Fibroblast of upper back skin (primary cell): ENCODE measurements at places on chromosomes 13 and 19.

GRCh38 chr13:94330552-94331071 is 148.9 kb downstream of the DCT start:
- DNase-seq = no peak

DNA sequence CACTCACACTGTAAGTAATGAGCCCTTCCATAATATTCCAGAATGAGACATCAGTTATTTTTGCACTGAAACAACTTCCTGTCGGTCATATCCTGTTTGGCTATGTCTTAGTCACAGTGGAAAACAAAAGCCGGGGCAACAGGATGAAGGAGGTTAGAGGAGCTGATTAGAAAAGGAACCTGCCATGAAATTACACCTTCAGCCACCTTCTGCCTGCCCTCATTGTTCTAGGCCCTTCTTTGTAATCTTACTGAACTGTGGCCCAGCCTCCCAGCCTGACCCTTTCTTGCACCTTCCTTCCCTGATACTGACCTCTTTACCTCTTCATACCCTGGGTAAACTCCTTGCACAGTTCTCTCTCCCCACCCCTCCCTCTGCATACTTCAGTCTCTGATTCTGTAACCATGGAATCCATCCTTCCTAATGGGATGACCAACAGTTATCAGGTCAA is 67.3 kb downstream of the DOCK9 start:
- peak; percentile 52 for DNase-seq

DNA sequence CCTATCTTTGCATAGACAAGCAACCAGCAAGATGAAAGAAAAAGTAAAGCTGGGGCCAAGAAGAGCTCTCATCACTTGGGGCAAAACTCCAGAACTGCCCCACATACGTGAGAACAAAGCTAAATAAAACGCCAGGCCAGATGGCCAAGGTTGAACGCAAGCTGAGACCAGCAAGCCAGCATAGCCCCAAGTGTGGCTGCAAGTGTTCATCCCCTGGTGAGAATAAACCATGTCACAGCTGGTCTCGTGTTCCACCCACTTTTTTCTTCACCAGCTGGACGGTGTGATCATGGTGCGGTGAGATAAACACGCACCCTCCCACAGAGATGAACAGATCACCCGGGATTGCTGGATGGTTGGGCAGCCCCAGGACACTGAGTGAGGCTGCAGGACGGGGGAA is 109.6 kb upstream of the CACNA1A start:
- DNase-seq = no peak

DNA sequence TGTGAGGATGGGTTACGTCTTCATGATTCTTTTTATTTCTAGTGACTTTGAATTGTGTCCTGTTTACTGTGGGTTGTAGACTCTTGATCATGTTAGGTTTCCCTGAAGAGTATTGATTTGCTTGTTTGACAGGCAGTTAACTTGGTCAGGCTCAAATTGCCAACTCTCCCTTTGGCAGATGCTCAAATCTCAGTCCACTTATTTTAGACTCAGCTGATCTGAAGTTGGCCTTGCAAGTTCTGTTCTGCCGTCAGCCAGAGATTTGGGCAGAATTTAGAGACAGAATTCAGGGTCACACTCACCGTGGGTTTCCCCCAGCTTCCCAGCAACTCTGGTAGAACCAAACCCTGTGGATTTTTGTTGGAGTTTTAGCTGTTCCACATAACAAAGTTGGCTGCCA is 71.6 kb upstream of the TEX29 start:
- DNase-seq = no peak

- peak; percentile 88 for DNase-seq
Observed at GRCh38 chr13:83449668-83450395, 432.4 kb downstream of the SLITRK1 start.

- peak; percentile 90 for DNase-seq
Observed at GRCh38 chr19:49987159-49987698, 26.3 kb upstream of the SIGLEC11 start.

DNA sequence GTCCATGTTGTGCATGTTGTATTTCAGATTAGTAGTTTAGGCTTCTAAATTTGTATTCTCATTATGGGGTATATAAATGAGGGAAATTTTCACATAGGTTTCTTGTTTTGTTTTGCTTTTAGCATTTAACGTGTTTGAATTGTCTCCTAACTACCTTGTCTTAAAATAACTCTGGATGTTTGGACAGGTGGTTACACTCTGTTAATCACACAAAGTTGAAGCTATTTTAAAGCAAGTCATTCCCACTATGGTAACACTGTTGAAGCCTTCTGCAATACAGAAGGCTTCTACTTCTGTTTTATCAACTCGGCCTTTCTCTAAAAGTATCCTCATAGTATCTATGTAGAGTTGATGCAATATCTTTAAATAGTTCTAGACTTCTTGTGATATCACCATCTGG is 245.3 kb upstream of the HTR2A start:
- DNase-seq = no peak

DNA sequence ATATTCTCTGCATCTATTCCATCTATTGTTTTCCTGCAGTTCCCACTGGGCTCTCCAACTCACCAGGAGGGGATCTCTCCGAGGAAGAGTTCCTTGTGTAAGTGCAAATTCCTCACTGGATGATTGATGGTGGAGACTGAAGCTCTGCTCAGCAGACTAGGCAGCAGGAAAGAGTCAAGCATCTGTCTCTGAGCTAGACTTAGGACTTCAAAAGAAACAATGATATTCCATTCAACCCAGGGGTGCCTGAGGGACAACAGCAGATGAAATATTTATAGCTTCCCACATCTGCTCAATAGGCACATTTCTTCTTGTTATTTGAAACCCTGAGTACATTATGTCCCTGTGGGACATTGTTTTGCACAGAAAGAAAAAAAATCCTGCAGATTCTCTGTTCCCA is at the start of the genes OR7A5 and OR7C1:
TSS of gene OR7A5 (minus strand) at position 175 of the 400 bp plus-strand sequence. CDS start 6,944 bp downstream, outside the sequence.
TSS of gene OR7C1 (minus strand) at position 175 of the 400 bp plus-strand sequence. CDS start 35,049 bp downstream, outside the sequence.
- no peak for DNase-seq

- no peak for DNase-seq
Observed at GRCh38 chr19:3890591-3890990, 10.1 kb downstream of the ATCAY start.

- DNase-seq = no peak
Observed at GRCh38 chr19:13038306-13039210, 43.3 kb downstream of the NFIX start.

DNA sequence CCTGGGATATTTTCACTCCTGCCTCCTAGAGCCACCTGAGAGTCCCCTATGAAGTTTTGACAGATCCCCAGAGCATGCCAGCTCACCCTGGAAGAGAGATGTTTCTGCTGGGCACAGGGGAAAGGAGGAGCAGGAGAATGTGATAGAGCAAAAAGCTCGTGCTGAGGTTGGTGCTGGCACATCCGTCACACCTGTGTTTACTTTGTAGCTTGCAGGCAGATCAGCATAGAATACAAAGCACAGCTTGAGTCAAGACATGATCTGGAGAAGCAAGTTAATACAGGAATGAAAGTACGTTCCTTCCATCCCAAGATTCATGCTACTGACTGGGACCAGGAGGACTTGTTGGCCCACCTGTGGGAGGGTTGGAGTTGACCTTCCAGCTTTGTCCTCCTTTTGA is 46.1 kb downstream of the HSPH1 start:
- no peak for DNase-seq

- DNase-seq = no peak
Observed at GRCh38 chr13:36920616-36921185, 663 bp upstream of the SMAD9 start.

DNA sequence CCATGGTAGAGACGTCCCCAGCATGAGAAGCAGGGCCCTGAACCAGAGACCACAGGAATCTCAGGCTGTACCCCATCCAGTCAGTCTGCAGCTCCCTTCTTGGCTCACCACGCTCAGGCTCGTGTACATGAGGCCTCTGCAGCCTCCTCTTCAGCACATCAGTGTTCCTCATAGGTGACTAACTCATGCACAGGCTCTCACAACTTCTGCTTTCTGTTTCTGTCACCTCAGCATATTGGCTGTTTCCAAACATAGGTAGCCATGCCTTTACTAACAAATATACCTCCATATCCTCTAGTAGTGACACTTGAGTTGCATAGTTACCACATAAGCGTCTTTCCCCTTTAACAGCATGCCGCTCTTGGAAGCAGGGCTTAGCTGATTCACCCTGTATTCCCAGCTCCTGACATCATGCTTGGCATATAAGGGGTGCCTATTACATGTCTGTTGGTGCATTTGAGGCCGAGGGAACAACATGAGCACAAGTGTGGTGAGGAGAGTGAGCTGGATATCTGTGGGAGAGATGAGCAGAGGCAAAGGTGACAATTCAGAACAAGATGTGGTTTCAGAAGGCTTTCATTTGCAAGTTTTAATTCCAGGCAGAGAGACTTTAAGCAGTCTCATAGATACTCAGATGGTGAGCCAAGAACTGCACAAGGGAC is 16.7 kb downstream of the ZNF473 start:
- no peak for DNase-seq

GRCh38 chr13:20503088-20504083 is 22.3 kb downstream of the CRYL1 start:
- no peak for DNase-seq

- DNase-seq = no peak
Observed at GRCh38 chr19:2628597-2628996, 73.9 kb downstream of the GNG7 start.

- DNase-seq = peak; percentile 87
Observed at GRCh38 chr13:62931853-62932252, 1516.2 kb upstream of the PCDH20 start.

GRCh38 chr19:10262771-10263170 is 8.1 kb upstream of the ICAM1 start:
- DNase-seq = peak; percentile 69

DNA sequence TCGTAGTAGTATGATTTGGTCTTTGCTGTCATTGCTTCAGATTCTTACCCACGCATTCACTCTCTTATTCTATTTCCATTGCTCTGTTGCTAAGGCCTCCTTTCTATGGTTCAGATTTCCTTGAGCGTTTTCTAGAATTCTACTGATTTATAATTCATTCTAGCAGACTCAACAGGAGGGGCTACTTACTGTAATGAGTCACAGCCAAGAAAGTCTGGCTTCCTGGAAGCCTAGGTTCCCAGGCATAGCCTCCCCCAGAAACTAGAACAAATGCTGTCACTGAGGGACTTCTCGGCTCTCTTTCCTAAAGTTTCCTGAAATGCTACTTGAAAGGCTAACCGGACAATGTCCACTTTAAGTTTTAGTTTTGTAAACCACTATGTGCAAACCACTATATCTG is 47.7 kb upstream of the SPATA13 start:
- DNase-seq = no peak

- DNase-seq = peak; percentile 21
Observed at GRCh38 chr19:53102756-53103233, 427 bp downstream of the ZNF160 start.

GRCh38 chr19:33470686-33471085 is 50.9 kb downstream of the PEPD start:
- DNase-seq = no peak

- no peak for DNase-seq
Observed at GRCh38 chr19:5575590-5575989, 7.8 kb upstream of the TINCR start.

GRCh38 chr19:3477951-3478350 is 2.4 kb downstream of the SMIM24 start:
- DNase-seq = no peak

DNA sequence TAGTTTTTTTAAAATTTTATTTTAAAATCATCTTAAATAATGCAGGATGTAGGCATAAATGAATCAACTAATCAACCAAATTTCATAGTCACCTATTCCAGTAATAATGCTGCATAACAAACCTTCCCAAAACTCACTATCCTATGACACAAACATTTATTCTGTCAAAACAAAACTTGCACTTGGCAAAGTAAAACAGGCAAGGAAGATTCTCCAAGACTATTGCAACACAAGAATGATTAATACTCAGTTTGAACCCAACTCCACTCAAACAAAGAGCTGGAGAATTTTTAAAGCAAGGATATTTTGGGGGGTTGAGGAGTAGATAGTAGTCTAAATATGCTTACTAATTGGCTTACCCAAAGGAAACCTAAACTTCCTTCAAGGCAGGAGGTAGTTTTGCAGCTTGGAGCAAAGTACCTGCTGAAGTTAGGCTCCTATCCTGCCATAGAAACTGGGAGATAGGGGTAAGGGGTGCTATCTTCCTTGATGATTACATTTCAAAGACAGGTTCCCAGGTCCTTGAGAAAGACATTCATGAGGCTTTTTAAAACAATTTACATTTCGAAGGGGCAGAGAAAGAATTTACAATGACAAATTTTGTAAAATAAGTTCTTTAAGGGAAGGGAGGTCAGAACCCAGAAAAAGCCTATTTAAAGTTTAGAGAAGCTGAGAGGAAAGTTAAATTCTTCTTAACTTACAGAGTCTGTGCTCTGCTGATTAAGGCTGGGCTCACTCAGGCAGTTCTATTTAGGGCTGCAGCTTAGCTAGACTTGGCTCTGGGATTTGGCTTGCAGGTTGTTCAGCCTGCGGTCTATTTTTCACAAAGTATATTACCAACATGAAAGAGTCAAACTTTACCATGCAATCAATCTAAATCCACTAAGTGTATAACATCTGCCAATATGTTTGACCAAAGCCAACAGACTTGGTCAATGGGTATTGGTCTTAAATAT is 549.0 kb downstream of the KCTD12 start:
- no peak for DNase-seq

- no peak for DNase-seq
Observed at GRCh38 chr13:42977219-42977659, 14.8 kb downstream of the EPSTI1 start.
